ENCODE measurements at places on chromosomes 4 and X. TPM values are rescaled to one million over a fixed set of nuclear protein-coding genes. Genes with fewer than 3 reads are reported as not detected.

The PCDH19 gene
- total RNA-seq, result 0.41 TPM

The TMEM150C gene
- 2.0 TPM for total RNA-seq

The ADH1B gene
- total RNA-seq, result 1,169 TPM

The HCFC1 gene
- 58.9 TPM for total RNA-seq

The KLHL4 gene
- 0.95 TPM for total RNA-seq

The PNPLA4 gene
- 0.95 TPM for total RNA-seq

The BMPR1B gene
- total RNA-seq, result 12.9 TPM

- no peak overlapping the region for H3K27ac ChIP-seq
- no peaks in the 10 kb centered on the region for H3K36me3 ChIP-seq
- H3K4me1 ChIP-seq, result no peaks in the 10 kb centered on the region
- H3K4me3 ChIP-seq, result no peak overlapping the region
- DNase-seq, result no peak
- no peaks in the 10 kb centered on the region for H3K27me3 ChIP-seq
These were observed 371.2 kb downstream of the SPRY1 start for GRCh38 chr4:123767806-123768205.

DNA sequence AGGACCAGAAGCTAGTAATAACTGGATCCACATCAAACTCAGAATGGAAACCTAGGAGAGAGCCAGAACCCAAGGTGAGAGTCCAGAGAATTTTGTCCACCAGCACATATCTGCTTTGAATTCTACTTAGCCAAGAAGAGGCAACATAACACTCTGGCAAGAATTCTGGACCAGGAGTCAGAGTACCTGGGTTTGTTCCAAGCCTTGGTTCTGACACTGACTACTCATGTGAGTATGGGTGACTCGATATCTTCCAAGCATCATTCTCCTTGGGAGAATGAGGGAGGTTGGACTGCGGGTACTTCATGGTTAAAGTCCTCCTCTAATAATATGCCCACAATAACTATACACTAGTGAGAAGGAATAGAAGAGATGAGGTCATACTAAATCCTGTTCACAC, 144.0 kb upstream of the JADE1 start:
- peaks cover 21% of the 10 kb centered on the region for H3K4me1 ChIP-seq
- no peak for DNase-seq
- H3K27ac ChIP-seq, result no peak overlapping the region
- H3K36me3 ChIP-seq, result no peaks in the 10 kb centered on the region
- H3K4me3 ChIP-seq, result no peak overlapping the region

DNA sequence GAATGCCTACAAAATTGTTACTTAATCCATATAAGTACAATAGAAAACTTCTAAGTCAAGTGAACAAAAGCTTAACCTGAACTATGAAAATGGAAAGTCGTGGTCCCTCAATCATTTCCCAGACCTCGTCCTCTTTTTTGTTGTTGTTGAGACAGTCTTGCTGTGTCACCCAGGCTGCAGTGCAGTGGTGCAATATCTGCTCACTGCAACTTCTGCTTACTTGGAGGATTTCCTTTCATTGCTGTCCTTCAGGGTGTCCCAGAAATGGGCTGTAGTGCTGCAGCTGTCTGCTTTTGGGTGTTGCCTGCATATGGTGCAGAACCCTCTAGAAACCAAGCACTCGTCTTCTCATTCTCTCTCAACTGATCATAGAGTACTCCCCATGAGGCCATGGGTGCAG, 75.0 kb upstream of the IL2 start:
- H3K27ac ChIP-seq, result no peak overlapping the region
- H3K36me3 ChIP-seq, result no peaks in the 10 kb centered on the region
- H3K4me1 ChIP-seq, result no peaks in the 10 kb centered on the region
- H3K4me3 ChIP-seq, result no peak overlapping the region
- H3K27me3 ChIP-seq, result no peaks in the 10 kb centered on the region
- DNase-seq, result no peak

GRCh38 chr4:107519053-107519452, 201.0 kb downstream of the PAPSS1 start:
- no peaks in the 10 kb centered on the region for H3K27me3 ChIP-seq
- no peaks in the 10 kb centered on the region for H3K4me1 ChIP-seq
- H3K36me3 ChIP-seq, result no peaks in the 10 kb centered on the region

DNA sequence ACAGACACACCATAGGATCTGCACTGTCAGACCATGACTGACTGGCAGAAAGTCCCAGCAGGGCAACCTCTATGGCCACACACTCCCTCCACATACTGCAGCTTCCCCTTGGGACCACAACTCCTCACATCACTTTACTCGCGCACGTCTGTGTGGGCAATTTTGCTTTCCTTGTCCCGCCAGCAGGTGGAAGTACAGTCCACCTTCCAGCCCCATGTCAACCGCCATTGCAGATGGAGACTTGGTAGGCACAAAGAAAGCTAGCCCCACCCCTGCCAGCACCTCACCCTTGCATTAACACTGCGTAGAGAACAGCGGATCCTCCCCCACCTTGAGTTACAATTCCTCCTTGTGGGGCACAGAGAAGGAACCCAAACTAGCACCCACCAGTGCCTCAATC, 74.4 kb upstream of the NAP1L2 start:
- no peak overlapping the region for H3K4me3 ChIP-seq
- no peaks in the 10 kb centered on the region for H3K4me1 ChIP-seq
- no peaks in the 10 kb centered on the region for H3K36me3 ChIP-seq
- no peak overlapping the region for H3K27ac ChIP-seq

- no peaks in the 10 kb centered on the region for H3K27me3 ChIP-seq
- DNase-seq, result no peak
- H3K4me3 ChIP-seq, result no peak overlapping the region
- no peak overlapping the region for H3K27ac ChIP-seq
- H3K4me1 ChIP-seq, result no peaks in the 10 kb centered on the region
These were observed 849.6 kb upstream of the POU3F4 start for GRCh38 chrX:82658492-82658891.

DNA sequence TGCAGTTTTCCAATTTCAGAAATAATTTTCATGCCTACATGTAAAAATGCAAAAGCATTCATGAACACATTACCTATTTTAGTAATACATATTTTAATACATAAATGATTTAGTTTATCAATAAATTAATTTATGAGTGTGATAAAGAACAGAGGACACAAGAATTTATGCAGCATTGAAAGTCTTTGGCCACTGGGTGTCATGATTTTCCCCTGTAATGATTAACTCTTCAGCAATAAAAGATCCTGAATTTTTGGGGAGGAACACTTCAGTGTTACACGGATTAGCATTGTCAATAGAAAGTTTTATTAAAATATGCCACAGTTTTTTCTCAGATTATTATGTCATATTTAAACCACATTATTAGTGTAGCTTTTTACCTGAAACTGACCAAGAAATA, 8.6 kb upstream of the VCX2 start:
- no peak for DNase-seq
- H3K4me3 ChIP-seq, result no peak overlapping the region
- no peak overlapping the region for H3K27ac ChIP-seq

- H3K4me3 ChIP-seq, result no peak overlapping the region
- H3K36me3 ChIP-seq, result no peaks in the 10 kb centered on the region
- no peak for DNase-seq
- no peak overlapping the region for H3K27ac ChIP-seq
These were observed 55.0 kb downstream of the ANXA3 start for GRCh38 chr4:78606530-78607095.

DNA sequence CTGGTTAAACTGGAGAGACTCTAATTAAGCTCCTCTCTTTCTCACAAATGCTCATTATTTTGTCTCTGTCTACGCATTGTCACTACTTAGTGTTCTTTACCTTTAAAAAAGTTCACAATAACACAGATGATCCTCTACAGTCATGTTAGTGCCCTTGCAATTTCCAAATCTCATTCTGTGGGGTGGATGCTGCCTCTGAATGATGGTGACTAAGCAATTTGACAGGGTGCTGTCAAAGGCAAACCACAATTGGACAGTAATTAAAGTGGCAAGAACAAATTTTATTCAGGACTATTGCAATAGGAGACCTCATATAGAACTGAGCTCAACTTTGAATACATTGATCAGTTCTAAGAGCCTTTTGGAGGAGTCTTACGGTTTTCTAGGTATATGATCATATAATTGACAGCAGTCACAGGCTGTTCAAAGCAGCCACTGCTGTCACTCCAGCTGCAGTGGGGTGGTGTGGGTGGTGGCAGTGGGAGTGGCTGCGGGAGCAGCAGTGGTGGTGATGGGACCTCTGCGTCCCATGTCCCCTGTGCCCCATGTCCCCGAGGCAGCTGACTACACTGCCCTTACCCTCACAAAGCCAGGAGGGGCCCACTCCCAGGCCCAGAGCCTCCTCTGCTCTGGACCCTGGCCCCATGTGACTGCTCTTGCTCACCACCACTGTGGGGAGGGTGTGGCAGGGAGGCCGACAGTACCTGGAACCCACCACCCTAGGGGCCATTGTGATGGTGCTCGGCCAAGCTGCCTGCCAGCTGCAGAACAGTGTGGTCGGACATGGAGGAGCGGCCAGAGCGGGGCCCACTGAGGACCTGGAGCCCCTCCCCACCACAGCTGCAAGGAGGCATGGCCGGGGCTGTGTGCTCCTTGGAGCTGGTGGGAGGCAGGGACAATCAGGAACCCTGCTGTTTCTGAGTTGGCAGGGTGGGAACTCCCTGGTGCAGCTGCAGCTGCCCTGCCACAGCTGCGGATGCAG, 30.4 kb upstream of the PAGE1 start:
- DNase-seq, result no peak
- no peaks in the 10 kb centered on the region for H3K36me3 ChIP-seq
- H3K27ac ChIP-seq, result no peak overlapping the region
- no peaks in the 10 kb centered on the region for H3K27me3 ChIP-seq
- no peak overlapping the region for H3K4me3 ChIP-seq

- no peak for DNase-seq
- no peak overlapping the region for H3K27ac ChIP-seq
- H3K4me1 ChIP-seq, result no peaks in the 10 kb centered on the region
These were observed 29.8 kb downstream of the SAGE1 start for GRCh38 chrX:135923353-135923752.

DNA sequence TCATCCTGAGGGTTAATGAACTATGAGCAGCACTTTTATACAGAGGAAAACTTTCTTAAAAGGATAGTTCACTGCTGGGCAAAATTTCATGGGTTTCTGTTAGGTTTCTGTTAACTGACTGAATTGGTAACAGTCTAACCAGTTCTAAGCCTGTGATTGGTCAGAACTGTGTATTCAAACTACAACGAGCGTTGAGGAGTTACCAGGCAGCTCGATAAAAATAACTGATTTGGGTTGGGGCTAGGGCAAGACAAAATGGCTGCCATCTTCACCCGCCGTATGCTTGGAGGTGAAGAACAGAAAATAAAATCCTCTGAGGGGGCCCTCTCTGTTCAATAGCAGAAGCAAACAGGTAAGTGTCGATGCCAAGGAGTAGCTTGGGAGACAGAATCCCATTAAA, 22.0 kb downstream of the FAM133A start:
- no peak overlapping the region for H3K4me3 ChIP-seq
- no peaks in the 10 kb centered on the region for H3K27me3 ChIP-seq
- no peaks in the 10 kb centered on the region for H3K4me1 ChIP-seq
- no peak overlapping the region for H3K27ac ChIP-seq
- DNase-seq, result no peak

DNA sequence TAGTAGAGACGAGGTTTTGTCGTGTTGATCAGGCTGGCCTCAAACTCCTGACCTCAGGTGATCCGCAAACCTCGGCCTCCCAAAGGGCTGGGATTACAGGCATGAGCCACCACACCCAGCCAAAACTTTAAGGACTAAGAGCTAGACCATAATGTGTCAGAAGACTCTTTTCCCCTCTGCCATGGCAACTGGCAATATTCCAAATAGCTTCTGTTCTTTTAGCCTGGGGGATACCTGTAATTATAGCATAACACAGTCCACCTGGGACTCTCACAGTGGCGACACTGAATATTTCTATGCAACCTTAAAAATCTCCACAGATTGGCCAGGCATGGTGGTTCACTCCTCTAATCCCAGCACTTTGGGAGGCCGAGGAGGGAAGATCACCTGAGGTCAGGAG, 45.5 kb upstream of the RBM47 start:
- H3K27me3 ChIP-seq, result no peaks in the 10 kb centered on the region
- H3K4me3 ChIP-seq, result no peak overlapping the region
- DNase-seq, result no peak
- no peaks in the 10 kb centered on the region for H3K4me1 ChIP-seq
- H3K27ac ChIP-seq, result no peak overlapping the region

GRCh38 chr4:25180524-25181131, 20.4 kb upstream of the SEPSECS start:
- H3K4me1 ChIP-seq, result no peaks in the 10 kb centered on the region
- H3K36me3 ChIP-seq, result no peaks in the 10 kb centered on the region
- no peaks in the 10 kb centered on the region for H3K27me3 ChIP-seq
- H3K4me3 ChIP-seq, result no peak overlapping the region

DNA sequence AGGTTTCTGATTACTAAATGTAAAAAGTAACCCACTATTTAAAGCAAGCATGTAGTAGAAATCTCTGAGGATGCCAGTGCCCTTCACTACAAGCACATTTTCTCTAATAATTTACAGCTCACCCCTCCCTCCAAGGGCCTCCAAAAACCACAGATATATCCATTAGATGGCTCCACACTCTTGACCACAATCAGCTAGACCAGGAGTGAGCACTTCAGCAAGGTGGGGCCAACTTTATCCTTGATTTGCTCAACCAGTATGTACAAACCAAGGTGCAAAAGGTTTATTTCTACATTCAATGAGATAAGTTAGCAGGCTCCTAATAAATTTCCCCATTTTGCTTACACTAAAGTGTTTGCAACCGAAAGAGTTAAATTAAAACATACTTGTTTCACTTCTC, 35.8 kb downstream of the RFC1 start:
- H3K4me3 ChIP-seq, result no peak overlapping the region
- H3K27ac ChIP-seq, result no peak overlapping the region
- DNase-seq, result no peak
- no peaks in the 10 kb centered on the region for H3K27me3 ChIP-seq
- H3K4me1 ChIP-seq, result no peaks in the 10 kb centered on the region

Measured in thoracic aorta (tissue), 2 donors.